Breast epithelium (tissue), 4 donors: ENCODE measurements at places on chromosomes 4 and X. TPM values are rescaled to one million over a fixed set of nuclear protein-coding genes. Genes with fewer than 3 reads are reported as not detected.

ALAS2 gene
- total RNA-seq = 1.1 TPM

RTL3 gene
- not detected for total RNA-seq

TDO2 gene
- not detected for total RNA-seq

SYTL5 gene
- 0.80 TPM for total RNA-seq

NRK gene
- 0.16 TPM for total RNA-seq

MAGEB2 gene
- total RNA-seq = not detected

CLIC2 gene
- total RNA-seq = 23.8 TPM

FAM184B gene
- not detected for total RNA-seq

POU4F2 gene
- not detected for total RNA-seq

TBC1D9 gene
- 152 TPM for total RNA-seq

BTK gene
- total RNA-seq = 7.9 TPM

ARMCX2 gene
- 40.2 TPM for total RNA-seq

STATH gene
- total RNA-seq = not detected

LANCL3 gene
- total RNA-seq = 0.33 TPM

ZIC3 gene
- not detected for total RNA-seq

C4orf51 gene
- not detected for total RNA-seq

FLNA gene
- total RNA-seq = 622 TPM

STAP1 gene
- not detected for total RNA-seq

CNOT6L gene
- 22.4 TPM for total RNA-seq

STBD1 gene
- total RNA-seq = 24.0 TPM

DLG3 gene
- 21.0 TPM for total RNA-seq

REELD1 gene
- total RNA-seq = 0.73 TPM

NXF2 gene
- total RNA-seq = not detected

TRIM60 gene
- total RNA-seq = not detected

CPZ gene
- 2.9 TPM for total RNA-seq

PABPC4L gene
- total RNA-seq = 1.2 TPM

PRDM8 gene
- total RNA-seq = 7.0 TPM

CCDC120 gene
- total RNA-seq = 6.3 TPM

TEC gene
- 2.9 TPM for total RNA-seq
